ENCODE measurements at places on chromosomes 6 and 20.
A peak's percentile ranks its signal among the peaks of the same experiment; 100 is the strongest.

- DNase-seq: peak; percentile 18
Measured at GRCh38 chr6:3750317-3751076, 1.0 kb downstream of the PXDC1 start.

DNA sequence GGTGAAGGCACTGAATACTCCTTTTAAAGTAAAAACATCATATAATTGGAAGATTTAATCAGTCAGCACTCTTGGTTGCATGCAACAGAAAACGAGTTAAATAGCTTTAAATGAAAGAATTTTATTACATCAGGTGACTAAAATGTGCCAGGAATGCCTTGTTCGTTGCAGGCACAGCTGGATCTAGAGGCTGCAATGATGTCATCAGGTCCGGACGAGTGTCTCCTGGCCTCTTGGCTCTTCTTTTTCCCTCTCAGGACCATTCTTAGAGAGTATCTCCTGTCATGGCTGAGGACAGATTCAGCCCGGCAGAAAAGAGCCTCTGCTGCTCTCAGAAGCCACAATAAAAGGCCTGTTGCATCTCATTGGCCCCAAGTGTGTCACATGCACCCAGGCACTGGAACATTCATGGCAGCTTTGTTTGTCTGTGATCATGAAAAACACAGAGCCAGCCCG is 510.7 kb upstream of the SULF2 start:
- no peak for DNase-seq

- no peak for DNase-seq
Measured at GRCh38 chr6:14754751-14755513, 490.9 kb upstream of the JARID2 start.

DNA sequence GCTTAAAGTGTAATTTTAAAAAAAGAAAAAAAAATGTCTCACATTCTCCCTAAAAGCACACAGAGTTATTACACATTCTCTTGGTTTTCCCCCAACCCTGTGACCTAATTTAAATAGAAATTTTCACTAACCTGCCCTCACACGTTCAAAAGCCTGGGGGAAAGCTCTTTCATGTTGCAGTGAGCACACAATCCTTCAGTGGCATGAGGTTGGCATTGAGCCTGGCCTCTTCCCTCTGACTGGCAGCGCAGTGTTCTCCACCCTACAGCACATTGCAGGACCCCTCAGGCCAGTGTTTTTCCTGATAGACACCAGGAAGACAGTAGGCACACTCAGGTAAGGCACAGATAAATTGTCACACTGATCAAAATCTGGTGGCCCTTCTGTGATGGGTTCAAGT is 34.1 kb downstream of the TNFRSF21 start:
- DNase-seq: no peak

- no peak for DNase-seq
Measured at GRCh38 chr6:20455251-20455940, 53.7 kb downstream of the E2F3 start.

- DNase-seq: no peak
Measured at GRCh38 chr20:24441661-24442060, 27.8 kb upstream of the SYNDIG1 start.

- DNase-seq: no peak
Measured at GRCh38 chr6:1216488-1216974, 95.4 kb upstream of the FOXQ1 start.

- no peak for DNase-seq
Measured at GRCh38 chr20:44174996-44175765, 11.8 kb downstream of the JPH2 start.

- DNase-seq: no peak
Measured at GRCh38 chr6:114288701-114289495, 53.9 kb downstream of the HS3ST5 start.

DNA sequence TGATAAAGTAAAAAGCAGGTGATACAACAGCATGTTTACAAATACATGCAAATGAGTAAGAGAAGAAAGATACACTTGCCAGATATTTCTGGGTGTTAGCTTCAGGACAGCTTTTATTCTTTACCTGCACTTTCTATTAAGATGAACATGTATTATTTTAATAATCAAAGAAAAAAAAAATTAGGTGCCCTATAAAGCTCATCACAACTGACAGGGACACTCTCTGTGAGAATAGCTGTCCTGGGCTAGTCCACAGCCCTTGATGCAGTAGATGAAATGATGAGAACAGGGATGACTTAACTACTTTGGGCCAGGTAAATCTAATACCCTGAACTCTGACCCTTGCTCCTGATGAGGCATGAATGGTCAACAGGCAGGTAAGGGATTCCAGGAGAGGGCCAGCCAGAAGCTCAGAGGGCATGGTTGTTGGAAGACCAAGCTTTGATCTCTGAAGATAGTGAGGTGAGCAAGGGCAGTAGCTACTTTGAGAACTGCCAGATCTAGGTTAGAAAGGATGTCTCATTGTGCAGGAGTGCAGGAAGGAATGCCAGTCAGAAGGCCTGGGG is 15.6 kb downstream of the NSFL1C start:
- no peak for DNase-seq

GRCh38 chr6:136526196-136526930 is 23.9 kb downstream of the MAP7 start:
- peak; percentile 33 for DNase-seq

- DNase-seq: no peak
Measured at GRCh38 chr6:56984361-56984760, 29.5 kb downstream of the BEND6 start.

- DNase-seq: no peak
Measured at GRCh38 chr6:96016334-96017069, 728 bp downstream of the FUT9 start.

DNA sequence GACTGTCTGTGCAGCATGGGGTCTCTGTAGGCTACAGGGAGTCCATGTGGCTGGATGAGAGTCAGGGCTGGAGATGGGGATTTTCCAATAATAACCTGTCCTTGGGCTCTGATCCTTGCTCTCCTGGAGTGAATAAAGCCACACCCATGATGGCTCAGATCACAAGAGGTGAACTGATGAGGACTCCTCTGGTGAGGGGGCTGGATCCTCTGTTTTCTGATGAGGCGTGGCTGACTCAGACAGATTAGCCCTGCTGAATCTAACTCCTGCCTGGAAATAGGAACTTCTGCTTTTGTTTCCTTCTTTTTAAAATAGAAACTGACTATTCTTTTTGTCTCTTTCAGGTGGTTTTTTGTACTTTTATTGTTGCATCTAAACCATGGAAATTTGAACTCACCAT is 27.0 kb downstream of the CST9L start:
- DNase-seq: no peak

DNA sequence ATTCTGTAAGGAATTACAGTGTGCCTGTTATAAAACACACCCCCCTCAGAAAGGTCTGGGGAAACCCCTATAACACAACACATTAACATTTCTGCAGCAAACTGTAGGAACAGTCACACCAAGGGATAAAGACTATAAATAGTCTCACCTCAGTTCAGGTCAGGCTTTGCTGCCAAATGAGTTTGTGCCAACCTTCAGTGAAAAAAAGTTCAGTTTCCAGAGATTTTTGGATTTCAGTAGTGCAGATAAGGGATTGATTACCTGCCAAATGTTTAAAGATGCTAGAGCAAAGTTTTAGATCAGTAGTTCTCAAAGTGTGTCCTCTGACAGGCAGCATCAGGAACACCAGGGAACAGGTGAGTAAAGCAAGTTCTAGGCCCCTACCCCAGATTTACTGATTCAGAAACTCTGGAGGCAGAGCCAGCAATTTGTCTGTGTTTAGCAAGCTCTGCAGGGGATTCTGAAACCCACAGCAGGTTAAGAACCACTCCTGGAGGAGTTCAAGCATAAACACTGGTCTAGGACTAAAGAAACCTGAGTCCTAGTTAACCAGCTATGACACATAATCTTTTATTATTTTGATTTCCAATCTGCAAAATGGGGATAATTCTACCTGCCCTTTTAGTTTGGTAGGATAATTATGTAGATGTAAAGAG is 111.0 kb downstream of the RCAN2 start:
- DNase-seq: no peak

GRCh38 chr6:12962987-12963386 is 246.4 kb downstream of the PHACTR1 start:
- no peak for DNase-seq

GRCh38 chr6:139812939-139813338 is 438.5 kb upstream of the CITED2 start:
- no peak for DNase-seq

DNA sequence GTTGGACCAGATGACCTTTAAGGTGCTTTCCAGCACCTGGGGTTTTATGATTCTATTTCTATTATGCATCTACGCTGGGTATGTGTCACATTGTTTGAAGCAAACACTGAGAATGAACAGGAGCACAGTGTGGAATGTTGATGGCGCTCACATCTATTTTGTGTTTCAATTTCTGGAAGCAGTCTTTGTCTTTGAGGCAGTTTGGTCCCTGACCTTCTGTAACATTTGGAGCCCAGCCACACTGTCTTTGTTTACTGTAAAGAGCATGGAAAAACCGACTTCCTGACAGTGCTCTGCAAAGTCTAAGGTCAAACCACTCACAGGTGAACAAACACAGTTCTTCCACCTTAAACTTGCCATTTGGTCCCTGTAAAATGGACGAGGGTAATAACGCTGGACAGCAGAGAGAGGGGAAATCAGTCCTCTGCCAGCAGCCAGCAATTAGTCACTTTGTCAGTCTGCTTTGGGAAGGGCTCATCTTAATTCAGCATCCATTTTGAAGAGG is 155.5 kb downstream of the PRL start:
- no peak for DNase-seq

GRCh38 chr6:93703431-93703830 is 284.1 kb upstream of the EPHA7 start:
- no peak for DNase-seq

GRCh38 chr6:35240838-35241801 is 18.4 kb upstream of the ZNF76 start:
- DNase-seq: peak; percentile 82

- no peak for DNase-seq
Measured at GRCh38 chr20:19077370-19078220, 134.8 kb upstream of the SLC24A3 start.

DNA sequence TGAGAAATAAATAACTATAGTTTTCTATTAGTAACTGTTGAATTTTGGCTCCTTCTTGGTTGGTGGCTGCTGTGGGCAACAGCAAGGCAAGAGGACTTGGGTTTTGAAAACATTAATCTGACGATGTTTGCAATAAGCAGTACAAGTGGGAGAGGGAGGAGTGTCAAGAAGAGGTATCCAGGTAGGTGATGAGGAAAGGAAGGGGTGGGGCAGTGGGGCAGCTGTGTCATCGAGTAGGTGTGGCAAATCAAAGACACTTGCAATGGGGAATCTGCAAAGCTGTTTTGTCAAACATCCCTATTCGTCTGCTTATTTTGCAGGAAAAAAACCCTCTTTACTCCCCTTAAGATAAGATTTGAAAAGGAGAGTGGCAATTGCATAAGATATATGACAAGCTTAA is 171.9 kb upstream of the MAP3K7 start:
- no peak for DNase-seq

GRCh38 chr6:119205911-119206618 is 127.6 kb upstream of the FAM184A start:
- no peak for DNase-seq

DNA sequence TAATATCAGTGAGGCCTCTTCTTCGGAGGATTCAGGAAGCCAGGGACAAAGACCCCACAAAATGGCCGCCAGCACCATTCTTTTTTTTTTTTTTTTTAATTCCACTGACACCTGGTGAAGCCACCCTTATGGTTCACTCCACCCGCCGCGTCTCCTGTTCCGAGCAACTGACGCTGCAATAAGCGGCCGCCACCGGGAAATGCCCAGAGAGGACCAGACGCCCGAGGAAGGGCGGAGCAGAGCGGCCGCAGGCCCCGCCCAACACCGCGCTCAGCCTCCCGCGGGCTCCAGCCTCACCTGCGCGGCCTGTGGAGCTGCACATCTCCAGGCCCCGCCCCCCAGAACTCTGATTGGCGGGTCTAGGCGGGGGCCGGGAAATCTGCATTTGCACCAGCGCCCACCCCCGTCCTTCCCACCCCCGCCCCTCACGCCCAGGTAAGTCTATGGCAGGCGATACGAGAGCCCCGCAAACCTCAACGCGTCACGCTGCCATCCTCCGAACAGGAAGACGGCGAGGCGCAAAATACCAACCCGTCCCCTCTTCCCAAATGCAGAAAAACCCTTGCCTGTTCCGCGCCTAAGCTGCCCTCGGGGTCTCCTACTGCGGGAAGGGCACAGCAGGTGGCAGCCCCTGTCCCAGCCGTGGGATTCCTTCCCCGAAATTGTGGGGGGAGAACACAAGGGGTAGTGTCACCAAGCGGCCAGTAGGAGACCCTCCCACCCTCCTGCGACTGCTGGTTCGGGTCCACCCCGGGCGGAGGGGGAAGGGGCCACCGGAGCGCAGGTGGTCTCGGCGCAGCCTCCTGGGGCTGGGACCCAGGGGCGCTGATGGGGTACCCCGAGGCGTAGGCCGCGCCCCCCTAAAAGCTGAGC is 960 bp downstream of the ATP9A start:
- DNase-seq: peak; percentile 66

- no peak for DNase-seq
Measured at GRCh38 chr20:38098952-38099351, 65.4 kb downstream of the RPRD1B start.

Data from stimulated activated naive CD8-positive, alpha-beta T cell treated with anti-CD3 and anti-CD28 coated beads, Interleukin-15, Interleukin-2, amounts not matched to agents 100 U/mL and 50 U/mL, for 24 hours (primary cell).